Stimulated activated CD4-positive, alpha-beta T cell treated with anti-CD3 and anti-CD28 coated beads, Interleukin-15, amount 100 ng/mL, for 1 hour (primary cell): ENCODE measurements at places on chromosomes 12 and 14.

- no peak for DNase-seq
Measured at GRCh38 chr12:46168426-46168825, 100.4 kb downstream of the SLC38A1 start.

- DNase-seq = no peak
Measured at GRCh38 chr12:63941166-63941800, 96.8 kb downstream of the SRGAP1 start.

DNA sequence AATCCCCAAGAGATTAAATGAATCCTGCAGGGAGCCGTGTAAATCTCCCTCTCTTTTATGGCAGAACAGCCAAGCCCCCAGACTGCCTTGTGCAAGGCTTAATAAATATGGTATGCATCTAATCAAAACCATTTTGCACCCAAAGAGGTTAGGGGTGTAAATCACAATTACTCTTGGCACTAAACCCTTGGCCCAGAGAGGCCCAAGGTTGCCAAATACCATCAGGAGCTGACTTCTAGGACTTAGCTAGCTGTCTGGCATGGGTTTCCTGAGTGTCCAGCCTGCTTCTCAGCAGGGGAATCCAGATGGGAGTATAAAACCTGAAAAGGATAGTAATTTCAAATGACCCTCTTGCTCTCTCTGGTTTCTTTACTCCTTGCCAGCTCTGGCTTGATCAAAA lies 610.4 kb downstream of the MED13L start:
- DNase-seq = no peak

- DNase-seq = no peak
Measured at GRCh38 chr12:104964167-104964855, 6.2 kb upstream of the SLC41A2 start.

DNA sequence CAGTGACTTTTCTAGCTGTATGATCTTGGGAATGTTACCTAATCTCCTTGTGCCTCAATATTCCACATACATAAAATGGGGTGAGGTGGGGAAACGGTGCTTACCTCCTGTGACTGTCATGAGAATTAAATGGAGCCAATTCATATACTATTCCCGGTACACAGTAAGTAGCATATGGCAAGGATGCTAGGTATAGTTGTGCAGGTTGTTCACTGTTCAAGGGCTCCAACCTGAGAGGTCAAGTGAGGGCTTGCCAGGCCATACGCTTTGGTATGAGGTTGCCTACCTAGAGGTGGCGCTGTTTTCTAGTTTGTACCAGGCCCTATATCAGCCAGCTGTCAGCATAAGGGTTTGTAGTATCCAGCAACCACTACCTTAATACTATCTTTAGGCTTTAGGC lies 3.6 kb upstream of the BATF start:
- DNase-seq = no peak

GRCh38 chr12:44223736-44224135 lies 387.9 kb downstream of the TMEM117 start:
- no peak for DNase-seq
